ENCODE measurements at places on chromosomes 2 and 18. TPM values are rescaled to one million over a fixed set of nuclear protein-coding genes. Genes with fewer than 3 reads are reported as not detected.

The FOXI3 gene
- total RNA-seq, result 0.51 TPM

The CFC1 gene
- total RNA-seq, result not detected

DNA sequence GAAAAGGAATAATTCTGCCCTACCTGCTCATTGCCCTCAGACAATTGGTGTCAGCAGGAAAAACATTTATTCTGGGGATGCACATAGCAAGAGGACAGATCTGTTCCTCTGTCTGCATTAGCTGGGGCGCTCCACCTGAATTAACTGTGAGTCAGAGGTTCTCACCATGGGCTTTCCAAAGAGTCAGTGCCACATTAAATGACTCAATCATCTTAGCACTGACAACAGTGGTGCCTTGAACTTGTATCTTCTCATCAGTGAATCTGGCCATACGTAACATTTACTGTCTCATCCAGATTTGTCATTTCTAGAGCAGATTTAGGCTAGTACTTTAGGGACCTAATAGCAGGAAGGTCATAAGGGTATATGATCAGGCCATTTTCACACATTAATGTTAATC is 358.1 kb upstream of the CRIM1 start:
- no peak for DNase-seq
- H3K36me3 ChIP-seq, result no peaks in the 10 kb centered on the region
- no peaks in the 10 kb centered on the region for H3K27me3 ChIP-seq
- H3K4me3 ChIP-seq, result no peak overlapping the region
- H3K4me1 ChIP-seq, result no peaks in the 10 kb centered on the region

DNA sequence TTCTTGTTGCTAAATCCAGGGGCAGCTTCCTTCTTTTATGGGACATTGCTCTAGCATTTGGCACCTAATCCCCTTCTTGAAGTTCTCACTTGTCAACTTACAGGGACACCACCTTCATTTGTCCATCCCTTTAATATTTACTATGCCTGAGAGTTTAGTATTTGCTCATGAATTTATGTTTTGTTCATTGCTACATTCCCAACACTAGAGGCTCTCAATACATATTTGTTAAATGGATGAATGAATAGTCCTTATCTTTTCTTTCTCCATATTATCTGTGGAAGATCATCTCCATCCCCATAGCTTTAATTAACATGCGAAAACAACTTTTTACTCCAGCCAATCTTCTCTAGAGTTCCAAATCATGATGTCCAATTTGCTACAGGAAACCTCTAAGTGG is 5.4 kb downstream of the CWC22 start:
- no peak for DNase-seq
- no peak overlapping the region for H3K4me3 ChIP-seq
- H3K36me3 ChIP-seq, result no peaks in the 10 kb centered on the region
- peaks cover 35% of the 10 kb centered on the region for H3K4me1 ChIP-seq

DNA sequence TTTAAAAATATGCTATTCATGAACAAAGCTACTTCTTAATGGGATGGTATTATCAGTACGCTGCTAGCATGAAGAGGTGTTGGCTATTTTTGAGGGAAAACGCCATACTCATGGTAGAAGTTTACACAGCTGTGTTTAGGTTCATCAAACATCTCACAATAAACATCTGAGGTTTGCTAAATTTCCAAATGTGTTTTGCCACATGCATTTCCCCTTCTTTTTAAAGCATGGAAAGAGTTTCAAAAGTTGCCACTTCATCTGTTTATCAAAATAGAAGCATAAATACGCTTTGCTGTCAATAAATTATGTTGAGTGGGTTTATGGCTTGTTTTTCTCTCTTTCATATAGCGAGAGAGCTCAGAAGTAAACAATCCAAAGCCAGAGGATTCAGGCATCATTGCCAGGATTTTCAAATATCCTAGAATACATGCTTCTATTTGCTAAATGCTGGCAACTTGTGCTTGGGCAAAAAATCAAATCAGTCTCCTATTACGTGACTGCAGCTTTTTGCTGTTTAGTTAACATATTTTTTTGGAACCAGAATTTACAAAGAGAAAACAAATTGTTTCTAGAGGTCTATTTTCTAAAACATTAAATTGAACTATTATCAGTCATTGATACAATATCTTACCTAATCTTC is 1919.9 kb upstream of the LRRTM1 start:
- DNase-seq, result no peak
- no peaks in the 10 kb centered on the region for H3K27me3 ChIP-seq
- no peak overlapping the region for H3K27ac ChIP-seq
- no peaks in the 10 kb centered on the region for H3K4me1 ChIP-seq
- peaks cover 4% of the 10 kb centered on the region for H3K36me3 ChIP-seq

DNA sequence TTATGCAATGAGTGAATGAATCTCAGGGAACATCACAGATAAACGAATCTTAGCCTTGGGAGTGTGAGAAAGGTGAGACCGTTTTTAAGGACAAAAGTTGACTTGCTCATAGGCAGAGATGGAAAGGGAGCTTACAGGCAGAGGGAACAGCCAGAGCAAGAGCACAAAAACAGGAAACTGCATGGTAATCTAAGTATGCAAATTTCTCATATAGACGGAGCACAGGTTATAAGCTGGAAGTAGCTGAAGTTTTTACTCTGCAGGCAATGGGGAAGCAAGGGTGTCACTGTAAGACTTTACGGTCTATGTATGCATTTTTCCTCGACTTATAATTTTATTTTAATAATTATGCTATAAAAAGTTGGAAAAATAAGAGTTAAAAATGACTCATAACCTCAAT is 44.8 kb upstream of the STRN start:
- H3K4me3 ChIP-seq, result no peak overlapping the region
- no peaks in the 10 kb centered on the region for H3K4me1 ChIP-seq
- H3K27me3 ChIP-seq, result no peaks in the 10 kb centered on the region
